ENCODE measurements at places on chromosomes 4 and X. TPM values are rescaled to one million over a fixed set of nuclear protein-coding genes. Genes with fewer than 3 reads are reported as not detected.

DNA sequence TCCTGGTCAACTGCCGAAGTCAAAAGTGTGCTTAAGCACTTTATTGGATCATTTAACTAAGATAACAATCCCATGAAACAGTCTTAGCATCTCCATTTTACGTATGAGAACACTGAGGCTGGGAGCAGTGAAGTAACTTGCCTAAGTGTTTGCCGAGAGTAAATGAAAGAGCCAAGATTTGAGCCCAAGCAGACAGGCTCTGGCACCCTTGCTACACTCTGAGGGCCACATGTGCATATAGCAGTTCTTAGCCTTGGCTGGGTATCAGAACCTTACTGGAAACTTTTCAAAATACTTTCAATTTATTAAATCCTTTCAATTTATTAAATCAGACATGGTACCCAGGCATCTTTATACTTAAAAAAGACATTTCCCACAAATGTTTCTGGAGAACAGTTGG is 225.9 kb downstream of the NR3C2 start:
- H3K4me3 ChIP-seq, result no peak overlapping the region
- H3K36me3 ChIP-seq, result no peaks in the 10 kb centered on the region
- peaks cover 45% of the 10 kb centered on the region for H3K4me1 ChIP-seq
- peak overlapping the region; percentile 75 for H3K27ac ChIP-seq

DNA sequence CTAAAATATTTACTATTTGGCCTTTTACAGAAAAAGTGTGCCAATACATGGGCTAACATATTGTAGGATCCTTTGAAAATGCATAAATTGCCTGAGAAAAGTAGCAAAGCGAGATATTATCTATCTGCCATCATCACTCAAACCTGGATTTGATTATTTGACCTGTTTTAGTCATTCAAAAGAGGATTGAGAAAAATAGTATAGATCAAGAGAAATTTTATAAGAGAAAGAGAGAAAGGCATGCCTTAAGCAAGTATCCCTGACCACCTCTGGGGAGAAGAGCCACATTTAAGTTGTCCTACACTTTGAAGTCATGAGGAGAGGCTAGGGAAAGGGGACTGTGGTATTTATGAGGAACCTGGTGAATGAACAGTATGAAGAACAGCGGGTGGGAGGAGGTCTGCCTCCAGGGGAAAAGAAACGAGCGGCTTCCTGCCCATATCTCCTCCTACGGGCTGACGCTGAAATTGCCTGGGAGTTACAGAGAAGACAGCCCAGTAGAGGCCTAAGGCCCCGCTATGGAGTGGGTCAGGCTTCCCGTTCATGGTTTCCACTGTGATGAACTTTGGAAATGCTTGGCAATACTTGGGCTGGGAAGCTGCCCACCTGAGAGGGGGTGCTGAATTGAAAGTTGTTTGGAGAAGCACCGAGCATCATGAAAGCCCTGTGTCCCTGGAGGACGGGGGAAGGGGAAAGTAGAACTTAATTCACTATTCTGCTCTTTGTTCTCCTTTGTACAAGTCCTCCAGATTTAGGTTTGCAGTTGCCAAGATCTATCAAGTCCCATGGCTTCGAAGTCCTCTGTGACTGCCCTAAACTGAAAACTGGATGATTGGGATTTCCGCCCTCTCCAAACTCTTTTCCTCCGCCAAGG is 106.9 kb upstream of the ACSL4 start:
- no peaks in the 10 kb centered on the region for H3K27me3 ChIP-seq
- no peaks in the 10 kb centered on the region for H3K4me1 ChIP-seq
- no peaks in the 10 kb centered on the region for H3K36me3 ChIP-seq
- peak; percentile 64 for DNase-seq
- no peak overlapping the region for H3K4me3 ChIP-seq

CLIC2 gene
- 28.2 TPM for total RNA-seq

GRCh38 chrX:143664302-143664701 is 28.4 kb upstream of the SLITRK4 start:
- no peaks in the 10 kb centered on the region for H3K36me3 ChIP-seq
- DNase-seq, result no peak
- H3K4me3 ChIP-seq, result no peak overlapping the region
- H3K27me3 ChIP-seq, result no peaks in the 10 kb centered on the region

HS3ST1 gene
- total RNA-seq, result 0.68 TPM

PFKFB1 gene
- 1.1 TPM for total RNA-seq

CT45A2 gene
- not detected for total RNA-seq

DNA sequence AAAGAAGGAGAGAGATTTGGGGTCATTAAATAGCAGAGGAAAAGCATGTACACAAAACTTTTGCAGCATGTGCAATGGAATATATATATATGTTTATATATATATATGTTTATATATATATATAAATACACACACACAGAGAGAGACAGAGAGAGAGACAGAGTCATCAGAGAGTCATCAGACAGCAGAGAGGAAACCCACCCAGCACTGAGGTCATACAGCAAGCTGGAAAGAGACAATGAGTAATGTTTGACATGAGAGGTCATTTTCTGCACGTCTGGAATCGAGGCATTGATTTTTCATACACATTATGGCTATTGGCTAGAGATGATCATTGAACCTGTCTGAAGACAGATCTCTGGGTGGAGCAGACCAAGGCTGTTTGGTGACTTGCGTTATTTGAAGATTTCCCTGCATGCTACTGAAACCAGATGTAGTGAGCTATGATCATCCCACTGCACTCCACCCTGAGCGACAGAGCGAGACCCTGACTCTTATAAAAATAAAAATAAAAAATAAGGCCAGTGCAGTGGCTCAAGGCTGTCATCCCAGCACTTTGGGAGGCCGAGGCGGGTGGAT is 48.8 kb upstream of the SHOX start:
- no peaks in the 10 kb centered on the region for H3K4me1 ChIP-seq
- no peak overlapping the region for H3K27ac ChIP-seq
- no peak overlapping the region for H3K4me3 ChIP-seq
- H3K36me3 ChIP-seq, result no peaks in the 10 kb centered on the region
- no peaks in the 10 kb centered on the region for H3K27me3 ChIP-seq
- DNase-seq, result no peak

DNA sequence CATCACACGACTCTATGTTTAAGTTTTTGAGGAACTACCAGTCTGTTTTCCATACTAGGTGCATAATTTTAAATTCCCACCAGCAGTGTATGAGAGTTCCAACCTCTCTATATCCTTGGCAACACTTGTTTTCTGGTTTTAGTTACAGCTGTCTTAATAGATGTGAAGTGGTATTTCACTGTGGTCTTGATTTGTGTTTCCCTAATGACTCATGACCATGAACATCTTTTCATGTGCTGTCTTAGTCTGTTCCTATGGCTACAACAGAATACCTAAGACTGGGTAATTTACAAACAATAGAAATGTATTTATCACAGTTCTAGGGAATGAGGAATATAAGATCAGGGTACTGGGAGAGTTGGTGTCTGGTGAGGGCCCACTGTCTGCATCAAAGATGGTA is 51.5 kb upstream of the GPR78 start:
- H3K4me1 ChIP-seq, result peaks cover 2% of the 10 kb centered on the region
- H3K36me3 ChIP-seq, result no peaks in the 10 kb centered on the region
- no peak for DNase-seq
- H3K27ac ChIP-seq, result no peak overlapping the region
- H3K27me3 ChIP-seq, result no peaks in the 10 kb centered on the region

MAGEE2 gene
- total RNA-seq, result 0.36 TPM

CENPE gene
- 1.1 TPM for total RNA-seq

DDIT4L gene
- 1.5 TPM for total RNA-seq

GRCh38 chr4:180999217-180999616 is 1244.0 kb upstream of the TENM3 start:
- H3K27me3 ChIP-seq, result no peaks in the 10 kb centered on the region
- H3K4me3 ChIP-seq, result no peak overlapping the region
- H3K27ac ChIP-seq, result no peak overlapping the region
- H3K36me3 ChIP-seq, result no peaks in the 10 kb centered on the region
- H3K4me1 ChIP-seq, result no peaks in the 10 kb centered on the region

DNA sequence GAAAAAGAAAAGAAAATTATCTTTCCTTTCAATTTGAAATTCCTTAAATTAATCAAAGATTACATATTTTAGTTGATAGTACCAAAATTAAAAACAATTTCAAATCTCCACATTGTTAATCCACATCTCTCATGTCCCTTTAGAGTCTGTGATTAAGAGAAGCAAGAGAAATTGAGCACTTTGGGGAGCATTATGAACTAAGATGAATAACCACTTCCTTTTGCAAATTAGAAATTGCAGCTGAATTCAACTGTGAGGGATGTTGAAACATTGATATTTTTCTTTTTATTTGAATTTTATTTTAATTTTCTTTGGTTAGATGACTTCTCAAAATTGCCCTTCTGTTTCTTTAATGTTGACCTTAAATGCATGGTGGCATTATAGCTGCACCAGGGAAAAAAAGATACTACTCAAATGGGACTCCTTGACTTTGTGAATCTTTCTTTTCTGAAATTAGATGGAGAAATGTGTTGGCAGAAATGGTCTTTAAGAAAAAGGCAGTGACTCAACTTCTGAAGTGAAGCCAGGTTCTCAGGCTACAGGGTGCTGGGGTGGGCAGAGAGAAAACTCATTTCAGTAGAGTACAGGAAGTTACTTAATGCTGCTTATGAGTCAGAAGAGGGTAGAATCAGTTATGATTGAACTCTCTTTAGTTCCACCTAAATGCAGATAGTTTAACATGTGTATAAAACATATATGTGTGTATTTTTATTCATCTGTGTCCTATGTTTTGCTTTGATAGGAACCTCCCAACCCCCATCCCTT is 92.0 kb upstream of the TNIP3 start:
- H3K4me1 ChIP-seq, result no peaks in the 10 kb centered on the region
- DNase-seq, result no peak
- H3K36me3 ChIP-seq, result no peaks in the 10 kb centered on the region
- H3K27me3 ChIP-seq, result no peaks in the 10 kb centered on the region
- no peak overlapping the region for H3K27ac ChIP-seq
- H3K4me3 ChIP-seq, result no peak overlapping the region

GRCh38 chrX:150034788-150035187 is 96.5 kb upstream of the EOLA2 start:
- H3K36me3 ChIP-seq, result no peaks in the 10 kb centered on the region
- no peak overlapping the region for H3K27ac ChIP-seq
- no peak for DNase-seq
- H3K27me3 ChIP-seq, result no peaks in the 10 kb centered on the region

- no peaks in the 10 kb centered on the region for H3K36me3 ChIP-seq
- no peaks in the 10 kb centered on the region for H3K27me3 ChIP-seq
- H3K4me1 ChIP-seq, result peaks cover 49% of the 10 kb centered on the region
- H3K4me3 ChIP-seq, result peak overlapping the region; percentile 68
- H3K27ac ChIP-seq, result peak overlapping the region; percentile 84
These were observed 538 bp downstream of the STBD1 start for GRCh38 chr4:76306882-76307659.

- DNase-seq, result no peak
- H3K36me3 ChIP-seq, result no peaks in the 10 kb centered on the region
- no peaks in the 10 kb centered on the region for H3K27me3 ChIP-seq
- no peak overlapping the region for H3K27ac ChIP-seq
- H3K4me1 ChIP-seq, result no peaks in the 10 kb centered on the region
These were observed 461.0 kb upstream of the GALNT7 start for GRCh38 chr4:172707622-172708021.

- no peaks in the 10 kb centered on the region for H3K27me3 ChIP-seq
- H3K27ac ChIP-seq, result no peak overlapping the region
- no peaks in the 10 kb centered on the region for H3K36me3 ChIP-seq
- DNase-seq, result no peak
- H3K4me3 ChIP-seq, result no peak overlapping the region
These were observed 18.6 kb downstream of the FAM9A start for GRCh38 chrX:8782595-8782994.

DNA sequence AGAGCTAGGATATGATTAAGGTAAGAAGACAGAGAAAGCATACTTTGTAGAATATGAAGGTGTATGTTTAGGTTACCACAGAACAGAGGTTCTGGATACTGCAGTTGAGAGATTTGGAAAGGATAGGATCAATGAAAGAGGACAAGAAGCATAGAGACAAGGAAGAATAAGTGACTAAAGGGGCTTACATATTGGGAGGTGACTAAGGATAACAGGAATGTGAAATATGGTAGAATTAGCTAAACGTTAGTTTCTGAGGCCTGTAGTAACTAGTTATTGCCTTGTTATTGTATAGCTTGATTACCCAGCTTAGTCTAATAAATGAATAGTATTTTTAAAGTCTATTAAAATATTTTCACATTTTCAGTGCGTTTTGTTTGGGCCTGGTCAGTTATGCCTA is 38.2 kb downstream of the CENPI start:
- H3K36me3 ChIP-seq, result no peaks in the 10 kb centered on the region
- H3K27me3 ChIP-seq, result no peaks in the 10 kb centered on the region
- H3K4me3 ChIP-seq, result no peak overlapping the region
- H3K27ac ChIP-seq, result no peak overlapping the region
